ENCODE measurements at places on chromosomes 3 and 15.

DNA sequence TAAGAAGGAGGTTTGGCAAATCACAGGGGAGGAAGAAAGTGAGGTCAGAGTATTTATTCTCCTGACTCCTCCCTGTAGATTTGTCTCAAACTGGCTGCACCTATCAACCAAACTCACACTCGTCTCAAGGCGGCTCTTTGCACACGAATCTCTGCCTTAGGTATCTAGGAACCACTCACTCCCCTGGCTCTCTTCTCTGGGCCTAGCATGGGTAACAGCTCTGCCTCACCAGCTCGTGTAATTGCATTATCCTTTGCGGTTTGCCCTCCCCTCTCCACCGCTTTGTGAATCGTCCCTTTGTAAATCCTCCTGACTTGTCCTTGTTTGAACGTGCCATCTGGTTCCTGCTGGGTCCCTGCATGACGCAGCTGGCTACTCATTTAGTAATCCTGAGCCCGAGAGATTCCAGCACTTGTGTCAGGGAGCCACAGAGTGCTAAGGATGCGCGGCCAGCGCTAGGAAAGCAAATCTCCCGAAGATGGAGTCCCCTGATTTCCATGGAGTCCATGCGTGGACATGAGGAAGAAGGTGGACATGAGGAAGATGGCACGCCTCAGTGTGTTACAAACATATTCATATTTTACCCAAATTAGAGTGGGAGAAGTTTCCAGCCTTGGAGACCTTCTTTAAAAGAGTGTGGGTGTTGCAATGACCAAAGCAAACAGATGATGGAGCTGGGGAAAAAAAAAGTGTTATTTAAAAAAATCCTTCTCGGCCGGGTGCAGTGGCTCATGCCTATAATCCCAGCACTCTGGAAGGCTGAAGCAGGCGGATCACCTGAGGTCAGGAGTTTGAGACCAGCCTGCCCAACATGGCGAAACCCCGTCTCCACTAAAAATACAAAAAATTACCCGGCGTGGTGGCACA lies 26.7 kb downstream of the NRROS start:
- DNase-seq: no peak

- DNase-seq: no peak
Observed at GRCh38 chr3:98388147-98388546, 2.3 kb upstream of the OR5K3 start.

DNA sequence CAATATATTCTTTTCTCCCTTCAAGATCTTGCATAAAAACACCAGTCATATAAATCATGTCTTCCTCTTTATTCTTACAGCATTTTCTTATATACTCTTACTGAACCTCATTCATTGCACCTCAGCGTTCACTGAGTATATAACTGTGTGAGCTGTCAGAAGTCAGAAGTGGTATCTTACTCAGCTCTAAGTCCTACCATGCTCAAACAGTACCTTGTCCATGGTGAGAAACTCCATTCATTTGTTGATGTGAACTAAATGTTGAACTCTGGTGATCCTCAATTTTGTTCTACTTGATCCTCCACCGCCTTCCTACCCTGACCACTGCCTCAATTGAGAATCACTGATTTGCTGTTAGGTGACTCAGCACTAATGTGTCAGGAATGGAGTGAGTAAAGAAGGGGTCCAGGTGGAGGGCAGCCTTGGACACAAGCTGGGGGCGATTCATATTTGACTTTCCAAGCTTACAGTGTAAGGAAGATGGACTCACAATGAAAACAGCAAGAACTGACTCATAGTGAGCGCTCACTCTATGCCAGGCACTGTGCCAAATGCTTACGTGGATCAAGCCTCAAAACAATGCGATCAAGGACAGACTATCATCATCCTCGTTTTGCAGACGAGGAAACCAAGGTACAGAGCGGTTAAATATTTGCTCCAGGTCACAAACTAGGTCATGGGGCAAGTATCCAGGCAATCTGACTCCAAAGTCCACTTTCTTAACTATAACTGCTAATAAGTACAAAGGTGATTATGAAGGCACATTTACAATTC lies 13.5 kb upstream of the ZFYVE19 start:
- no peak for DNase-seq

GRCh38 chr15:23634181-23634580 lies 13.5 kb downstream of the MAGEL2 start:
- no peak for DNase-seq

- DNase-seq: no peak
Observed at GRCh38 chr3:124217542-124217941, 225.6 kb upstream of the ROPN1 start.

DNA sequence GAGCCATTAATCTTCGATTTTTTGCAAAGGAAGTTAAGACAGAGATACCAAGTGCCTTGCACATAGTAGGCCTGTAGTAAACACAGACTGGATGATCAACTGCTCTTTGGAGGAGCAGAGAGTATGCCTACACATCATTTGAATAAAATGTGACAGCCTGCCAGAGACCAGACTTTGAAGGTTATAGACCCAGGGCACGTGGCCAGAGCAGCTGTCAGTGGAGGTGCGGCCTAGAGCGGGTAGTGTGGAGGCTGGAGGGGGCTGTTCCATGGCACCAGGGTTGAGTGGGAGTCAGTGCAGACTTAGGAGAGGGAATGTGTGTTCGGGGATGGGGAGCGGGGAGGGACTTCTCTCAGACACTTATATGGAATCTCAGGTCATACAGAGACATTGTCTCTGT lies 80.8 kb downstream of the SMAD3 start:
- no peak for DNase-seq

GRCh38 chr3:161171113-161171512 lies 50.0 kb upstream of the NMD3 start:
- no peak for DNase-seq

DNA sequence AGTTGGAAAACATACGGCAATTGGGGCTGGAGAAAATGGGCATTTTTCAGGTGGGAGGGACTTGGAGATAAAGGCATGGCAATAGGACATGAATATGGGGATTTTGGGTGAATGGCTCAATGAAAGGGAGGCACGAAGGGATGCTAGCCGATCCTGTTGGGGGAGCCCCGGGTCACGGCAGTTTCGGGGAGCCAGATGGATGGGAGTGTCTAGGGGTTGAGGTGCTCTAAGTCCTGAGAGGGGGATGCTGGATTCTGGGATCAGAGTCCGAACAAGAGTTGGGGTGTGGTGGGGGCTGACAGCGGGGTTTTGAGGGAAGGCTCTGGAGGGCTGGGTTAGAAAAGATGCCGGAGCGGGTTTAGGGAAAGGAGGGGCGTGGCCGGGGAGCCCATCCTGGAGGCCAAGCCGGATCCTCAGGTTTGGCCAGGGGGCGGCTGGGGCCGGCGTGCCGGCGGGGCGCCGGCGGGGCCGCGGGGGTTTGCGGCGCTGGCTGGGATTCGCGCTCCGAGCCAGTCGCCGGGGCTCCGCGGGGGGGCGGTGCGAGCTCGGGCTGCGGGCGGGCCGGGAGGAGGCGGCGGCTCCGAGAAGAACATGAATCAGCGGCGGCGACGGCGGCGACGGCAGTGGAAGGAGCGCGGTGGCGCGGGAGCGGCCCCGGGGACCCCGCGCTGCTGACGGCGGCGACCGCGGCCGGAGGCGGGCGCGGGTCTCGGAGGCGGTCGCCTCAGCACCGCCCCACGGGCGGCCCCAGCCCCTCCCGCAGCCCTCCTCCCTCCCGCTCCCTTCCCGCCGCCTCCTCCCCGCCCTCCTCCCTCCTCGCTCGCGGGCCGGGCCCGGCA lies at the start of gene TYRO3:
TSS of gene TYRO3 (plus strand) at position 813 of the 839 bp plus-strand sequence. CDS start 46 bp downstream, outside the sequence.
- peak; percentile 69 for DNase-seq

DNA sequence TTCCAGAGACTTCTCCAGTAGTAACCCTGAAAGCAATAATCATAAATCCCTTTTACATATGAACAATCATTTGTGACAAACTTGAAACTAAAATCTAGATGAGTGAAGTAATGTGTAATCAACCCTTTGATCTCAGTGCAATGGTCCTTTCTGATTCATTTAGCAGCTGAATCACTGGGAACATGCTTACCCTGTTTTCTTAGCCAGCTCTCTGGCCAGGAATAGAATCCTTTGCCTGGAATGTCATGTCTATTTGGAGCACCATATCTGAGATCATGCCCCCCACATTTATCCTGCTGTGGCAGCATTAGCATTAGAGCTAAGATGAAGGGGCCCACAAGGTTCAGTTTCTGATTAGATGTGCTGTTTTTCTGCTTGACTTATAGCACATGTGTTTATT lies 309.8 kb downstream of the OXSM start:
- DNase-seq: no peak

GRCh38 chr3:119542168-119542767 lies 17.1 kb downstream of the CD80 start:
- no peak for DNase-seq

DNA sequence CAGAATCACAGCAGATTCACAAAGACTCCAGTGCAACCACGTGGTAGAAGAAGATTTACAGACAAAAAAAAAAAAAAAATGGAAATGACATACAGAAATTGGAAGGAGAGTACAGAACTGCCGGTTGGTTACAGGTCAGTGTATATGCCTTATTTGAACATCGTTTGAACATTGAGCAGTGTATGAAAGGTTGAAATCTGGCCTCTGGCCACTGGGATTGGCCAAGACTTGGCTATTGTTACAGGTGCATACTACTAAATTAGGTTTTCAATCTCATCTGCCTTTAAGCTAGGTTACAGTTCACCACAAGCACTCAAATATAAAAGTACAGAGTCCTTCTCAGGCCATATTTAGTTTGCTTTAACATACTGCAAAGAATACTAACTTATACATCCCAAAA lies 59.8 kb downstream of the THBS1 start:
- no peak for DNase-seq

- no peak for DNase-seq
Observed at GRCh38 chr15:71804226-71804625, 6.1 kb upstream of the NR2E3 start.

Data from 8988T (cell line).